SK-N-MC (cell line): ENCODE measurements at places on chromosomes 2 and 18.

DNA sequence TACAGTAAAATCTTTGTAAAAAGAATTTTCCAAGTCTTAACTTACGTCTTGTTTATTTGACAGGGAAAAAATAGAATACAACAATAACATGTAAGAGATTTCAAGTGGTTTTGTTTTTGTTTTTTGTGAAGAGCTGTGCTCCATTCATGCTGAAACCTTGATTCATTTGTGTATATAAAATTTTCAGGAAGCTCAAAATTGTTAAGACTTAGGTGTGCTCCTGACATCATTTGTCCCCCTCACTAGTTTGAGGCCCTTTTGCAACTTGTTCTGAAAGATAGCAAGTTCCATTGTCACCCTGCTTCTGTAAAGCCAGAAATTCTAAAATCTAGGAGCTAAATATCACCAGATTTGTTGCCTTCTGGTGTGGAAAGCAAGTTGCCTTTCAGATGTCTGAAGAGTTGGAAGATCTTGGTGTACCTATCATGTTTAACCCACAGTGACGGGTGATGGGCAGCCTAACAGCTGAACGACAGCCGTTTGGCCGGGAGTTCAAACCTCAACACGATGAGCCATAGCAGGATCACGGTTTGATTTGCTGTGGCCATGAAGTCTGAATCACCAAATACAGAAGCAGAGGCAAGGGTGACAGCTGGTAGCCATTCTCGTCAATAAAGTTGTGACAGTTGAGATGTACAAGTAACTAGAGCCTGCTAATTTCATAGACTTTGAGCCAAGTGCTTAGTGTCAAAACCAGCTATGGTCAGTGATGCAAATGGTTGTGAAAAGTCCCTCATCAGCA, 205.5 kb upstream of the SP5 start:
- no peak for DNase-seq

- no peak for DNase-seq
These were observed 16.6 kb upstream of the GALNT1 start for GRCh38 chr18:35564795-35565453.

DNA sequence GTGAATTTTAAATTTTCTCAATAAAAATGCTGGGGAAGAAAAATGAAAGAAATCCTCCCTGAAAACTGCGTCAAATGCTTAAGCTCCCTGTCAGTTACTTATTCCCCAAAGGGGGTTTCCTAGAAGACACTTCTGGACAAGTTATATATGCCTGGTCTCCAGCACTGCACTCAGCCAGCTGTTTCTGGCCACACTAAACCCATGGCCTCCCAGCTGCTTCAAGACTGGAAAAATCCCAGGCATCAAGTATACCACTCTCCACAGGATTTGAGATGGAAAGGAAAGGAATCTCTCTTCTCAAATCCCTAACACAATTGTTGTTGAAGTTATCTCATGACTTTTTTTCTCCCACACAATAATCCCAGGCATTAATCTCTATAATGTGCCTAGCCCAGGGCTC, 245.7 kb downstream of the NBAS start:
- no peak for DNase-seq

- no peak for DNase-seq
These were observed 71.2 kb downstream of the PLB1 start for GRCh38 chr2:28567061-28567471.

DNA sequence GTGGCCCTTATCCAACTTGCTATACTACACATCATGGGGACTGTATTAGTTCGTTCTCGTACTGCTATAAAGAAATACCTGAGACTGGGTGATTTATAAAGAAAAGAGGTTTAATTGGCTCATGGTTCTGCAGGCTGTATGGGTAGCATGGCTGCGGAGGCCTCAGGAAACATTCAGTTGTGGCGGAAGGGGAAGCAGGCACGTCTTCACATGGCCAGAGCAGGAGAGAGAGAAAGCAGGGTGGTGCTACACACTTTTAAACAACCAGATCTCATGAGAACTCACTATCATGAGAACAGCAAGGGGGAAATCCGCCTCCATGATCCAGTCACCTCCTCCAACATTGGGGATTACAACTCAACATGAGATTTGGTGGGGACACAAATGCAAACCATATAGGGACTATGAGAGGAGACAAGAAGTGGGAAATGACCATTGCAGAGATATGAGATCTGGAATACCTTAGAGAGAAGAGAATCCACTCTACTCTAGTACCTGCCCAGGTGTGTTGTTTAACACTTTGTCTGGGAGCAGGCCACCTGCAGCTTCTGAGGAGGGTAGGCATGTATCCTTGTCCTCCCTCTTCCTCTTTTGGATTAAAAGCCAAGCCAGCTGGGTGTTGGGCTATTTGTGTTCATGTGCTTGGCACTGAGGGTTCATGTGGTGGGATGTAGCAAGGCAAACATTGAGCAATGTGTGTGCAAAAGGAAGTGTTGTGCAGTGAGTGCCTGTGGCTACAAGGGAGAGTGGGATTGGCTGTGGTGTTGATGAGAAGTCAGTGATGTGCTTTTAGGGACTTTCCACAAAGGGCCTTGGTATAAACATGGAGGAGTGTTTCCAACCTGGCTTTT, 22.8 kb downstream of the TTLL4 start:
- no peak for DNase-seq

DNA sequence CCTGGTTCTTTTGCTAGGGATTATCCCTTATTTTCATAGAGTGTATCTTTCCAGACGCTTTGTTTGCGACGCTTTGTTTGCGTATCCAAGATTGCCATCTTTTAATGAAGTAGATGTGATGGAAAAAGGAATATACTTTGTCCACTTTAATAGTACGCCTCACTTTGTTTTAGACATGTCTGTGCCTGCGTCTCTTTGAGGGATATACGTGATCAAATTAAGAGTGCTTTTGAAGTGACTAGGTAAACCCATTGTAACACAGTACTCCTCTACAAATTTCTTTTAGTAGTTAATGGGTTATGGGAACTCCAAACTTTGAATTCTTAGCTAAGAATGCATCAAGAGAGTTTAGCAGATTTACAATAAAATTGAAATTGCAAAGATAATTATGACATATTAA, 27.9 kb downstream of the ACSL3 start:
- DNase-seq, result no peak

GRCh38 chr18:60962625-60963024, 370.6 kb upstream of the CDH20 start:
- DNase-seq, result no peak

DNA sequence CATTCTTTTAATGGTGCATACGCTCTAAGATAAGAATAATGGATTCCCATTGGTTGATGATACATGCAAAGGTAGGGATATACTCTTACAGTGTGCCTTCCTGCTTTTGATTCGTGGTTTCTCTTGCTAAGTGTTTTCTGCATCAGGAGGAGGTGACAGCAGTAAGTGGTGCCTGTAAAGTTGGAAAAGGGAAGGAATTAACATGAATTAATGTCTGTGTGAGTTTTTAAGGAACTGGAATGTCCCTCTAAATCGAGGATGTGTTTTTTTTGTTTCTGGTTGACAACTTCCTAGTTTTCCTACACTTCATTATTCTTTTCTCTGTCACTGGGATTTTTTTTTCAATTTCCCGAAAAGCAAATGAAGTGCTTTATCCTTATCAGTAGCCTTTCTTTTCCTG, 54.4 kb downstream of the CRIM1 start:
- DNase-seq, result no peak

DNA sequence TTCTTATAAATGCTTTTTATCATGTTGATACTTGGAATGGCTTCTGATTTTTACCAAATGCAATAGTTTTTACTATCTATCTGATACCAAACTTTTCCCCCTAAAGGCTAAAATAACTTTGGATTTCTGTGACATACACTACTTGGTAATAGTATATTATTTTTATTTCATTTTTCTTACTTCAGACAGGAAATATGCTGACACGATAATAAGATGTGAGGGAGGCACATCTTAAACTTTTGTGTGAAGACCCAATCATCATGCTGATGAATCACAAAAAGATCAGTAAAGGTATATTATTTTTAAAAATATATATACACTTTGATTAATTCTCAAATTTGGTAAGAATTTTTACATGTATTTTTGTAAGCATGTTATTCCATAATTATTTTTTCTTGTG, 122.8 kb downstream of the TGIF1 start:
- DNase-seq, result no peak

GRCh38 chr2:144234542-144234871, 285.4 kb downstream of the ZEB2 start:
- DNase-seq, result no peak

GRCh38 chr18:32301976-32302743, 112.3 kb downstream of the MEP1B start:
- no peak for DNase-seq
